ENCODE measurements at places on chromosomes 7 and 10.

DNA sequence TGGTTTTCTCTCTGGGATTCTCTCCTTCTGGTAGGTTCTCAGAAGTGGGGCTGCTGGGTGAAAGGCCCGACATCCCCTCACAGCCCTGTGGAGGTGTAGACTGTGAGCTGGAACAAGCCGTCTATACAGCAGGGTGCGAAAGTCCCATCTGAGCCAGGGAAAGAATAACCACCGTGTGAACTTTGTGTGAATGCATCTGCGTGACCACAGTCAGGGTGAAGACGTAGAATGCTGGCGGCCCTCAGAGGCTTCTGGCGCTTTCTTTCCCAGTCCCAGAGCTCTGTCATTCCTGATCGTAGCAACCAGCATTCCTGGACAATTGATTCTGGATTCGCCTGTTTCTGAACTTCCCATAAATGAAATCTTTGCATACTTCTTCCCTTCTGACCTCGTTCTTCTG, 30.0 kb downstream of the ELFN1 start:
- DNase-seq: no peak

GRCh38 chr7:1697499-1698125, 27.5 kb downstream of the ELFN1 start:
- no peak for DNase-seq

DNA sequence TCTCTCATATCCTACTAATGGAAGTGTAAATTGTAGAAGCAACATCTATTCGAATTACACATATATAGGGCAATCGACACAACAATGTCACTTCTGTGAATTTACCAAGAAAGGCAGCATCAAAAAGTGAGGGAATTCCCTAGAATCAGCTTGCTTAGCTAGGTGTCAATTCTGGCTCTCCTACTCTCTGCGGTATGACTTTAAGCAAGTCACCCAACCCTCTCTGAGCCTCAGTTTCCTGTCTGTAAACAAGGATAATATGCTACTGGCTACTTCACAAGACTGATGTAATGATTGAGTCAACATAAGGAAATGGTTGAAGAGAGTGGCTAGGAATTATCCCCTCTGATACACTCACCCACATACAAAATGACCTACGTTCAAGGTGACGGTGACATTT, 19.4 kb downstream of the CCDC6 start:
- DNase-seq: no peak

- DNase-seq: peak; percentile 30
Measured at GRCh38 chr7:41316410-41316809, 386.5 kb downstream of the INHBA start.

GRCh38 chr10:133445751-133446708, 7.7 kb upstream of the SCART1 start:
- no peak for DNase-seq

DNA sequence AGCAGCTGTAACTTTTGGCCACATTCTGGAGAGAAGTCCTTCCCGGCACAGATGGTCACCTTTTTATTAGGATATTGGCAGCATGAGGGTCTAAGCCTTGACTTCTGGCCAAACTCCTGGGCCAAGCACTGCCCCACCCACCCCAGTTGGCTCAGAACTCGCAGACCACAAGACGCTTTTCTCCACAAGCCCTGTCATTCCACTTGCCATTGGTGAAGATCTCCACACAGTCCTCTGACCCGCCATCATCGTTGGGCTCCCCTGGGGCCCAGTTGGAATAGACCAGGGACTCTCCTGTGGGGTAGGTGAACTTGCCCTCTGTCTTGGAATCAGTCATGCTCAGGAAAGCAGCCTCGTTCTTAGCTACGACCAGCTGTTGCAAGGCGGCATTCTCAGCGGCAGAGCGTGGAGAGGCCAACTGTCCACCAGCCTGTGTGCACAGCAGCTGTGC, 11.2 kb downstream of the SFTPD start:
- DNase-seq: no peak

DNA sequence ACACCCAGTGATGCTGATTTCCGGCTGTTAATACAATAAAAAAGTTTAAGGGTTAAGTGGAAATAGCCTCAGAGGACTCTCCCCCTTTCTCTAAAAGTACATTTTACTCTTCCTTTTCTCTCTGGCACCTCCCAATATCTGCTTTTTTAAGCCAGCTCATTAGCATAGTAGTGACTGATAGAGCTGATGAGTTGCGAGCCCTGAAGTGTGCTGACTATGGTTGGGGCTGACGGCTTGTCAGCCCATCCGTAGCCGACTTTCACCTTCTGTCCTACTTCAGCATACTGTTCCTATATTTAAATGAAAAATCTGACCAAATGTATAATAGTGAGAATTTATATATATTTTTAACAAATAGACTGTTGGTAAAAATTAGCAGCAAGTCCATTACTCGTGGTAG, 80.0 kb downstream of the SHH start:
- no peak for DNase-seq

- DNase-seq: no peak
Measured at GRCh38 chr10:47111329-47111862, 188.6 kb upstream of the GDF10 start.

DNA sequence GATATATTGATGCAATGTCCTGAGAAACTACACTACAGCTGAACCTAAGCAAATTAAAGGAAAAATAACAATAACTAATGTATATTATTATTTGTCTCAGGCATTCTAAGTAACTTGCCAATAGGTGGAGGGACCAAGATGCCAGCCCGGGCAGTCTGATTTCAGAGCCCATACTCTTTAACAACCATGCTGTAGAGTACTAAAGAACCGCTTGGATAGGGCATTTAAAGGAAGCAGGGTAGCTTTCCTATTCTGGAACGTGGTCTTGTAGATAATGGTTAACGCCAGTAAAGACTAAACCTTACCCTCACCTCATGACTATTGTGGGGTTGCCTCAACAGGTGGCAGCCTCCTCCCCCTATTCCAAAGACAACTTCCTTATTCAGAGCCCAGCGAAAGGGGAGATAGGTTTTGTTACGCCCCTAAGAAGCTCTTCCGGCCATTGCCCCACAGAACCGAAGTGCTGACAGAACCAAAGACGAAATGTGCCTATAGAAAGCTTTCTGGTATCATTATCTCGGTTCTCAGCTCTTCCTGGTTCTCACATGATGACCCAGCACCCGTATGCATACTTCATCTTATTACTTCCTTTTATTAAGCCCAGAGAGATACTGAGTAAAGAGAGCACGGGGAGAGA, 707 bp upstream of the C1GALT1 start:
- peak; percentile 57 for DNase-seq

- DNase-seq: no peak
Measured at GRCh38 chr10:77442699-77443189, 194.9 kb downstream of the KCNMA1 start.

DNA sequence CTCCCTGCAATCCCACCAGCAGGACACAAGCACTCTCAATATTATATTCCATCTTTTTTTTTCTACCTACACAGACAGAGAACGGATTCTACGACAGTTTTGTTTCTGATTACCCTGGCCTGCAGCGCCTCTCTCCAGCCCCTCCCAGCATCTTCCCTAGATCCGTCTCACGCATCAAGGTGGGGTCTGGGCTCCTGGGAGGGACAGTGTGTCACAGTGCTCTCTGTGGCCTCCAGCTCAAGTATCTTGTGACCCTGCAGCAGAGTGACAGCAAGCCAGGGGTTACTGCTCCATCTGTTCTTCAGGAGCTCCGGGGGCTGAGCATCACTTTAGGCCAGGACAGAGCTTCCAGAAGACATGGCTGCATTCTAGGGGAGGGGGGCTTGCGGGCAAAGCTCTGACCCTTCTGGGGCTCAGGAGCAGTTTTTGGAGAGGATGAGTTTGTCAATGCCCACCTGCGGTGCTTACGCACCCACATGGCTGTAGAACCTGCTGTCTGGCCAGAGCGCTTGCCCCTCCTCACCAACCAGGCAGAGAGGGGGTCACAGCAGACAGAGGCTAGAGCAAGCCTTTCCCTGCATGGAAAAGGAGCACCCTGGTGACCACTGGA, 22.6 kb downstream of the MYO1G start:
- DNase-seq: no peak

GRCh38 chr10:11536228-11536627, 75.2 kb downstream of the USP6NL start:
- no peak for DNase-seq

GRCh38 chr7:12314199-12314598, 89.5 kb downstream of the VWDE start:
- no peak for DNase-seq

DNA sequence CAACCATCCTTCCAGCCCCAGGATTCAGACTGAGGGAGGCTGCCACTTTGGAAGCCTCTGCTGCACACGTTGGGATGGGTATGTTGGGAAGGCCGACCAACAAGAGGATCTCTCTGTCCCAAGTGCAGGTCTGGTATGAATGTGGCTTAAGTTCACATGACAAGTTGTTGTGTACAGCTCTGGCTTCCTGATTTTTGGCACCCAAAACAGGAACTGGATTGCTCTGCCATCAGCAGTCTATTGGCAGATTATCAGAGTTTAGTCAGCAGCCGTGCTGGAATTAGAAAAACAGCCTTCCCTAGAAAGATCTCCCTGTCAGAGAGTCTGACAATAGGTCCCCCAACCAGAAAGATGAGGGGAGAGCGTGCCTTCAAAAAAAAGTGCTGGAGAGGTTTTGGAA, 66.9 kb downstream of the GOLGA7B start:
- no peak for DNase-seq

GRCh38 chr7:31948029-31948428, 122.2 kb downstream of the PDE1C start:
- peak; percentile 87 for DNase-seq

DNA sequence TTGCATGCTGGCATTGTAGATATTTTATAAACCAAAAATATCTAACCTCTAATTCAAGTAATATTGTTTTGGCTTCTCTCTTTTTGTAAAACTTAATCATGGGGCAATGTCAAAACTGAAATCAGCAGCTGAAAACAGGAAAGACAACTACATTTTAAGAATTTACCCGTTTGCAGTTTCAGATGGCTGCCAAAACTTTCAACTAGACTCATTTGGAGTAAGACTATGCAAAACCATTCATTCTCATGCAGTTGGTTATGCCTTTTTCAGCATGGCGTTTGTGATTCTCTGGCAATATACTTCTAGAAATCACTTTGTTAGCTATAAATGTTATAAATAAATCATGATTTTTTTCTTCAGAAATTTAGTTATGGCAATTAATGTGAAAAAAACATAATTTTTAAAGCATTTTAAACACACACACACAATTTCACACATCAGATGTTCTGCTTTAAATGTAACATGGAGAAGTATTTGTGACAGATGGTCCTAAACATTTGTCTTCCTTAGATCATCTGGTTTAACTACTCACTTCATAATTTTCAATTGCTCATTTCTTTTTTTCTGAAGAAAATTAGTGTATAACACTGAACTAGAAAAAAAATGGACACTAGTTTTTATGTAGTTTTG, 116.4 kb downstream of the ITGB8 start:
- DNase-seq: no peak

DNA sequence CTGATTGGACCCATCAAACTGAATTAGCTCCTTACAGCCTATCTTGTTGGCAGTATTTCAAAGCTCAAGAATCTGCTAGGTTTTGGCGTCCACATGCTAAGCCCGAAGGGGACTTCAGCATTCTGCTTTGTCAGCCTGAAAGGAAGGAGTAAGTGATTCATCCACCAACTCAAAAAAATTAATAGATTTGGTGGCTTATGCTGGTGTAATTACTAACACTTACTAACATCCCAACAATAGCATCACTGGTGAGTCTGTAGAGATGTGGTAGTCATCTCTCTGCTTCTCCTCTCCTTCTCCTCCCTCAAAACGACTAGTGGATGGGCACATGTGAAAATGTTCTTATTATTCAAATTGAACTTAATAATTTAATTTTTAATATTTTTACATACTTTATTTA, 53.8 kb upstream of the EGR2 start:
- DNase-seq: peak; percentile 57

GRCh38 chr10:68508090-68508489, 19.2 kb downstream of the SLC25A16 start:
- DNase-seq: no peak

DNA sequence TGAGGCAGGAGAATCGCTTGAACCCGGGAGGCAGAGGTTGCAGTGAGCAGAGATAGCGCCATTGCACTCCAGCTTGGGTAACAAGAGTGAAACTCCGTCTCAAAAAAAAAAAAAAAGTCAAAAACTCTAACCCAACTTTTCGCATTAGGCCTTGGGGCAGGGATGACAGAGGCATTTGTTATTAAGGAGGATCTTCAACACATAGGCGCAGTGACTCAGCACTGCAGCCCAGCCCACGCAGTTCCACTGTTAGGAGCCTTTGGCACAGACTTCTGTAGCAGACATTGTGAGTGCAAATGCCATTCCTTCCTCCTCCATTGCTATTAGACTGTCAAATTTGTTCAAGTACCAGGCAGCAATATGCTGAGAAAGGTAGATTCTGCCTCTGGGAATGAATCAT, 43.1 kb upstream of the KLHL7 start:
- DNase-seq: peak; percentile 85

DNA sequence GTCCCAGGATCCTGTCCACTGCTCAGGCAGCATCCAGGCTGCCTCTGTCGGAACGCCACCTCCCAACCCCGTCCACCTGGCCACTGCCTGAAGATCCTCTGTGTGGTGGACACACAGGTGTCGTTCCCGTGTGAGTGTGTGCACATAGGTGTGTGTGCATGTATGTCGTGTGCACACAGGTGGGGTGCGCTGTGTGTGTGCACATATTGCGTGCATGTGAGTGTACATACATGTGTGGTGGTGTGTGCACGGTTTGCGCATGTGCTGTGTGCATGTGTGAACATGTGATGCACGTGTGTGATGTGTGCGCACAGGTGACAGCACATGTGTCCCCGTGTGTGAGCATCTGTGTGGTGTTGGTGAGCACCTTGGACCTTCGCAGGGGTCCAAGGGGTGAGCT, 7.1 kb downstream of the TMEM184A start:
- no peak for DNase-seq

DNA sequence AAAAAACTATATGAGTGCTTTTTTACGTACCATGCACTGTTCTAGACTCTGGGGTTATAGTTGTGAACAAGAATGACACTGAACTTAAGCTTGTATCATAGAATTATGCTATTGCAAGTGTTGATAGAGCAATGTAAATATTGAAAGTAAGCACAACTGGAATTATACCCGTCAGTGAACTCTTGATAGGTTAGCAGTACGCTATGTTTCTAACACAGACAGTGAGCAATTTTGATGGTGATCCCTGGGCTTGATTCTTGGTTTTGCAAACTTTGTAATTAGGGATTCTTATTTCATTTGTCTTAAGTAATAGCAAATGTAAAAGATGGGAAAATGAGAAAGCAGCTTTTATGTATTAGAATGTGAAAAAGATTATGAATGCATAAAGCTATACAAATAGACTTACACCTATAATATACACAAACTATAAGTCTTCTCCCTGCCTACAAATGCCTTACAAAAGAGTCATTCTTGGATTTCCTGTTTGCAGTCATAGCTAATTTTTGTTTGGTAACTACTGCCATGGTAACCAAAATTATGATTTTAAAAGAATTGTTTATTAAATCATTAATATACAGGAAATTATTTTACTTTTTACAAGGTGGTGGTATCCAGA, 6.7 kb downstream of the TES start:
- peak; percentile 55 for DNase-seq

DNA sequence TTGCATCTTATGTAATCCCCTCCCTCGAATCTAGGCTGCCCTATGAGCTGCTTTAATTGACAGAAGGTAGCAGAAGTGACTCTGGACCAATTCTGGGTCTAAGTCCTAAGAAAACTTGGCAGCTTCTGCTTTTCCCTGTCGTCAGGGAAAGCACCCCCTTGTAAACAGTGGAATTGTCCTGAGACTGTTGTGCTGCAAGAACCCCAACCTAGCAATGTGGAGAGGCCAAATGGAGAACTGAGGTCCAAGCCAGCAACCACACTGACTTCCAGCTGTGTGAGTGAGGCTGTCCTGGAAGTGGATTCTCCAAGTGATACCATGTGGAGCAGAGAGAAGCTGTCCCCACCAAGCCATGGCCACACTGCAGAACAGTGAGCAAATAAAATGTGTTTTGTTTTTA, 75.5 kb downstream of the ARHGAP22 start:
- no peak for DNase-seq
